ENCODE measurements at places on chromosomes 3 and 15.

GRCh38 chr3:172673210-172673679, 37.6 kb downstream of the NCEH1 start:
- DNase-seq, result peak; percentile 91

DNA sequence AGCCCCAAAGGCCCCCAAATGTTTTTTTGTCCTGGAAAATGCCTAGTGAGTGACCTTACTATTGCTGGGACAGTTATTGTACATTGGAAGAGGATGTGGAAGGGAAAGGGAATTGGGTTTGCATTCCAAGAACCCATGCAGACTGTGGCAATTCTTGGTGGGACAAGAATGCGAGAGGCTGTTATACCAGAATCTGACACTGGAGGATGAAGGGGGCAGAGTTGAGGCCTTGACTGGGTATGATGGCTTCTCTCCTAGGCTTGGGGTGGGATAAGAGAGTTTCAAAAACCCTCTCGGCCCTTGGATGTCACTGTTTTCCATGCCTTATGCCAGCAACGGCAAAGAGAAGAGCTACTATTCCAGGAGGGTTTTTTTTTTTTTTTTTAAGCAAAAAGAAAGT, 25.3 kb downstream of the IL16 start:
- no peak for DNase-seq

DNA sequence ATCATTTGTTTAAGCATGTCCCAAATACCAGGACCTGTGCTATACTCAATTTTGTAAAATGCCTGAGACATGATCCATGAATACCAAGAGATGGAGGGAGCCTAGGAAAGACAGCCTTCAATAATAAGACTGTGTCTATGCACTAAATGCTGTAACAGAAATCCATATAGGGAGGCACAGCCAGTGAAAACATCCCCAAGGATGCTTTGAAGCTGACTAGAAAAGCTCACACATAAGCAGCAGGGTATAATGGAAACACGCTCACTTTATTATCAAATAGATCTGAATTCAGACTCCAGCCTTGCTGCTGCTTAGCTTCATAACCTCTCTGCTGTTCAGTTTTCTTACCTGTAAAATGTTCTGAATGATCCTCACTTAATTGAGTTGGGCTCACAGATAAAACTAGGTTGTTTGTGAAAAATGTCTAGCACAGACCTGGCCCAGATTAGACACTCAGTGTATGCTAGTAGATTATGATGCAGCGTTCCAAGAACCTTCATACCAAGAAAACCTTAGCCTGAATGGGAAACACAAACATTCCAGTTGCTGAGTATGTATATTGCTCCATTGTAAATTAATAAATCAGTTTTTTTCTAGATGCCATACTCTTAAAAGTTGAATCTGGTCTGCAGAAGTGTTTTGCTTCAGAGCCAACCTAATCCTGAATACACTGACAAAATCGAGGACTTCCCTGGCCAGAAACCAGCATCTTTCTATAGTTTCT, 3.8 kb upstream of the LARP6 start:
- DNase-seq, result no peak

GRCh38 chr3:150890295-150890694, 14.9 kb downstream of the MINDY4B start:
- peak; percentile 93 for DNase-seq

- no peak for DNase-seq
Observed at GRCh38 chr3:76991165-76991564, 48.7 kb upstream of the ROBO2 start.

DNA sequence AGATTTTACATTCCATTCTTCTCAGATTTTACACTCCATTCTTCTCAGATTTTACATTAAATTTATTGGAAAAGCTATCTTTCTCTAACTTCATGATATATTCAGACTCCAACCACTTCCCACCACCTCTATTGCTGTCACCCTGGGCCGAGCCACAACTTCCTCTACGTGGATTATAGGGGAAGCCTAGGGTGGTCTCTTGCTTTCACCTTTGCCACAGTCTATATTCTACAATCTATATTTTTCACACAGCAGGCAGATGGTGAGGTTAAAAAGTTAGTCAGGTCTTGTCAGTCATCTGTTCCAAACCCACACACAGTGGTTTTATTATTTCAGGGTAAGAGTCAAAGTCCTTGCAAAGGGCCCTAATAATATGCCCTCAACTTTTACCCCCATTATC, 370.8 kb upstream of the SUCLG2 start:
- no peak for DNase-seq

DNA sequence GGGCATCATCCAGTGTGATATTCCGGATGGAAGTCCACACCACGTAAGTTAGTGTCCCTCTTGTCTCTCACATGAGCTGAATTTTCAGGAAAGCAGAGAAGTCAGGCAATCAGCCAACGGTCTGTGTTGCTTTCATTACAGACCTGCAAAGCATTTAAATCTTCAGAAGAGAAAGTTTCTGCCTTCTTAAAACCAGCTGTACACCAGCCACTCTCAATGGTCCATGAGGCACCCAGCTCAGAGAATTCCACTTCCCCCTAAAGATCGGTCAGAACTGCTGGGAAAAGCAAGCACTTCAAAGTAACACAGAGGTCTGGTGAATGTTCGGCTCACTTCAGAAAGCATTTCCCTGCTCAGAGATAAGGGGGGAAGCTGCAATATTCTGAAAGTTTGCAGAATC, 903.7 kb downstream of the EPHA3 start:
- DNase-seq, result no peak

GRCh38 chr3:134352031-134352671, 22.1 kb downstream of the AMOTL2 start:
- no peak for DNase-seq

- DNase-seq, result no peak
Observed at GRCh38 chr3:108281670-108282069, 14.7 kb upstream of the HHLA2 start.

GRCh38 chr3:87173071-87173470, 54.0 kb upstream of the CHMP2B start:
- no peak for DNase-seq

DNA sequence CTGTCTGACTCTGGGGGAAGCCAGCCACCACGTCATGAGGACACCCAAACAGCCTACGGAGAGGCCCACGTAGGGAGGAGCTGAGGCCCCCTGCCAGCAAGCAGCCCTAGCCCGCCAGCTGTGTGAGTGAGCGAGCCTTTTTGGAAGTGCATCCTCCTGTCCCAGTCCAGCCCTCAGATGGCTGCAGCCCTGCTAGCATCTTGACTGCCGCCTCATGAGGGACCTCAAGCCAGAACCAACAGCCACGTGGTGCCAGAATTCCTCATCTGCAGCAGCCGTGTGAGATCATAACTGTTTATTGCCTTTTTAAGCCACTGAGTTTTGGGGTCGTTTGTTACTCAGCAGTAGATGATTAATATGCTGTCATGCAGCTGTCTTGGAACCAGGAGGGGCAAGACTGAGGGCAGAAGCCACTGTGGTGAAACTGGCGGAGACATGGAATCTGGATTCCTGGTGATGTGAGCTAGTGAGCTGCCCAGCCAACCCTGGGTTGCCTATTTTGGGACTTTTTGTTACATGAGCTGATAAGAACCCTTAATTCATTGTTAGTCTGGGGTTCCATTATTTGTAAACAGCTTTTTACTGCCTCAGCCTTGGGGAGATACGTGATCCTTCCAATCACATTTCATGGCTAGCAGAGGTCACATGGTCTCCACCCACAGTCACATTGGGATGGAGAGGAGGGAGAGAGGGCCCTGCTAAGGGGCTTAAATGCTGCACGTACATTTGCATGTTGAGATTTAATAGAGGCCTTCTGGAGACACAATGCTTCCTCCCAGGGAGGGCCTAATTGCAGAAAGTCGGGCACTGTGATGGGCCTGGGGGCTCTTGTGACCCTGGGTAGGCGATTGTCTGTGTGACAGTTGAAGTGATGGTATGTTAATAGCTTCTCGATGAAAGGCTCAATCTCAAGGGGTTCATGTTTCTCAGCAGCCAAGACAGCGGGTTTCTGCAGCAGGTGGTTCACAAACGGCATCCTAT, 73.8 kb downstream of the RPLP1 start:
- DNase-seq, result no peak

- DNase-seq, result peak; percentile 25
Observed at GRCh38 chr15:101152914-101153313, 98.9 kb downstream of the CHSY1 start.

GRCh38 chr3:5479229-5479799, 291.8 kb downstream of the EDEM1 start:
- DNase-seq, result peak; percentile 54

- DNase-seq, result no peak
Observed at GRCh38 chr3:111764645-111765091, 94.4 kb upstream of the PHLDB2 start.

- DNase-seq, result no peak
Observed at GRCh38 chr15:92780843-92781242, 119.3 kb upstream of the CHD2 start.

DNA sequence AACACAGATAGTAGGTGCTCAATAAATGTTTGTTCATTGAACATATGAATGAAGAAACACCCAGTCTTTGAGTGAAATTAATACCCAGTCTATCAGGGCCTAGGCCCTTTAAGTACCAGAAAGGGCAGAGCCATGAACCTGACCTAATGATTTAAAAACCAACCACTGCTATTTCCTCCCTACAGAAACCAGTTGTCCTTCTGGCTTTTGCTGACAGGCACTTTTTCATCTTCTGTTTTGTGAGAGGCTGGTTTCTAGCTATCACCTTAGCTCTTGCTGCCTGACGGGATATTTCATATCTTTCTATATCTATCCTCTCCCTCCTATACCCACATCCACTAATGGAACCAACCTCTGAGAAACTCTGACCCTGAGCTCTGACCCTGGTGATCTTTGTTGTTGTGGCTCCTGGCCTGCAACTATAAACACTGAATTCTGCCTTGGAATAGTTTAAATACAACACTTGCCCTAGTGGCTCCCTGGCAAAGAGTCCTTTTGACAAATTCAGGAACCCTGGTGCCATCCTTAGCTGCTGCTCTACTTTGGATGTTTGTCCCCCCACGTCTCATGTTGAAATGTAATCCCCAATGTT, 4.1 kb upstream of the AHSG start:
- no peak for DNase-seq

DNA sequence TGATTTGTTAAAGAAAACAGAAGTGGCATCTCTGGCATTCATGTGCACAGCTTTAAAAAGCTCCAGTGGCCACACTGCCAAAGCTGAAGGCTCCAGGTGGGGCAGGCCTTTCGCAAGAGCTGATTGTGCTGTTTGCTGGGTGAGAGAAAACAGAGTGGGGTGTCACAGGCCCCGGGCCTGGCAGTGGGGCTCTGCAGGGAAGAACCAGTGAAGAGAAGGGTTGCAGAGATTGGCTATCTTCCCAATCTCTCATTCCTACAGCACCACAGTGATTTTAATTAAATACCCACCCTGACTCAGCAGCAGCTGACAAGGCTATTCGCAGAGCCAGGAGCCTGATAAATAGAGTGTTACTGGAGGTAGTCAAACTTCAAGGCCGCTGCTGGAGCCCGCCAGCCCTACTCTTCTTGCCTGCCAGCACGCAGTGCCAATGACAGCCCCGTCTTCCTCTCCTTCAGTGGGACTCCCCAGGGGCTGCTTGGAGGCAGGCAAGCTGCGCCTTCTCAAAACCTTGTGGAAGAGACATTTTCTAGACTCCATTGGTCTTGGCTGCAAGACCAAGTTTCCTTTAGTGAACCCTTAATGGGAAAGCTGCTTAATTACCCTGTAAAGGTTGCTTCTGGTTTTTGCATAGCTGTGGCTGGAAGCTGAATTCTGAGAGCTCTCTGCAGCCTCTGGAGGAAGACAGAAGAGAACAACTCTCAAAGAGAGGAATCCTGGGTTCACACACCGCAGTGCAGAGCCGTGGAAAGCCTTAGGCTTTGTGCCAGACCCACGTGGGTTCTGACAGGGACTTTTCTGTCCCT, 225.8 kb upstream of the SLCO3A1 start:
- DNase-seq, result no peak

GRCh38 chr15:68821841-68822381, 1.2 kb upstream of the ANP32A start:
- peak; percentile 63 for DNase-seq

DNA sequence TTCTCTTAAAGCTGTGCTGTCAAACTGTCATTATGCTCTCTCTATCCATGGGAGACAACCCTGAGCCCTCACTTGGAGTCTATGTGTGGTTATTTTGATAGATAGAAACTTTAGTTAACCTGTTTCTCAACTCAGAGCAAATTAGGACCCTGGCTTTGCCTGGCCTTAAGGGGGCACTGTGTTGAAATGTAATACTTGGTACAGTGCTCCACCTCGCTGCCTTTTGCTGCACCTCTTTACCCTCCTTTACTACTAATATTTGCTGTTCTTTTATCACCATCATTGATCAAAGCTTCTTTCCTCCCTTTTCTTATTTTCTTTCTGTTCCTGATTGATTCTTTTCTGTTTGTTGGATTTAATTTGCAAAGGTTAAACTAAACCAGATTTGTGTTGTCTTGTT, 34.3 kb downstream of the STT3B start:
- DNase-seq, result no peak

GRCh38 chr3:147387291-147387884, 19.0 kb downstream of the ZIC4 start:
- DNase-seq, result no peak

DNA sequence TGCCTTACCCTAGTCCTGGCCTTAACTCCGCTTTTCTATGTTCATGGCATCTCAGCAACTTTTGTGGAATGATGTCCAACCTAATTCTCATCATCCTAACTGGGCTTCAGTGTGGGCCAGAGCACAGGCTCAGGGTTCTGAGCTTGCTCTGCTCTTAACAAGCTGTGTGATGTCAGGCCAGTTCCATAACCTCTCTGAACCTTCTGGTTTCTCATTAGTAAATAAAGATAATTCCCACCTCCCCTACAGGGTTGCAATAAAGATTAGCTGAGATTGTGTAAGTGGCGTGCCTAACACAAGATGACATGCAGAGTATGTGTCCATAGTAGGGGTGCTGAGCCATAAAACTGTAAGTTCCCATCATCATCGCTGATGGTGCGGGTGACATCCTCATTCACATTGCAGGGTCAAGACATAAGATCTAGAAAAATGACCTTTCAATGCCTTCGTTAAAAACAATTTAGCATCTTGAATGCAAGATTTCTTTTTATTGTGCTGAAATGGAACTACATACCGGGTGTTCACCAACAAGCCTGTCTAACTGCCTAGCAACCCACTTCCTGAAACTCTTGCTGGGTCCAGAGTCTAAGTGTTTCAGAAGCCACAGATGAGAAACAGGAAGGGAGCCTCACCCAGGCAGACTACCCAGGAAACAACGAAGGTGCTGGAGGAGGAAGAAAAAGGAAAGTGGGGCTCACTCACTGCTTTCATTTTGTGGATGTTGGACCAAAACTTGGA, 36.2 kb downstream of the CDCP1 start:
- peak; percentile 59 for DNase-seq

DNA sequence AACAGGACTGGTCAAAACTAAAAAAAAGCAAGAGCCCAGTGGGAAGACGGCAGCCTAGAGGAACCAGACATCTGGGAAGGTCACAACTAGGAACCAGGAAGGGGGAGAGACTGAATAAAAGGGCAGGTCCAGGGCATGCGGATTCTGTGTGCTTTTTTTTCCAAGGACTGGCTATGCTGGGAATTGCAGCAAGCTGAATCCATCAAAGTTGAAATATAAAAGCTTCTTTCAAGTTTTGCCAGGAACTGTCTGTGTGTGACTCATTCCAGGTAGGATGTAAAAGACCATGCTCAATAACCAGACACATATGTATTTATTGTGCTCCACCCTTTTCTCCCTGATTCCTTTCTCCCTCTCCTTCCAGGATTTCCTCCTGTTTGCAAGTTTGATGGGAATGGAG, 47.9 kb upstream of the CCDC80 start:
- no peak for DNase-seq
